ENCODE measurements at places on chromosomes 4 and X.

GRCh38 chrX:72694170-72694569, 19.9 kb downstream of the PHKA1 start:
- DNase-seq, result no peak

GRCh38 chrX:155612312-155613224, at the start of gene TMLHE:
Gene TMLHE, minus strand, starts transcription at chrX:155612952. Its CDS starts 67,676 bp downstream, at chrX:155545276.
- DNase-seq, result peak; percentile 77

- DNase-seq, result no peak
Observed at GRCh38 chrX:121832446-121832845, 785.0 kb downstream of the GLUD2 start.

- no peak for DNase-seq
Observed at GRCh38 chr4:123412700-123413512, 16.3 kb downstream of the SPRY1 start.

- no peak for DNase-seq
Observed at GRCh38 chr4:751676-752075, 46.0 kb downstream of the PCGF3 start.

DNA sequence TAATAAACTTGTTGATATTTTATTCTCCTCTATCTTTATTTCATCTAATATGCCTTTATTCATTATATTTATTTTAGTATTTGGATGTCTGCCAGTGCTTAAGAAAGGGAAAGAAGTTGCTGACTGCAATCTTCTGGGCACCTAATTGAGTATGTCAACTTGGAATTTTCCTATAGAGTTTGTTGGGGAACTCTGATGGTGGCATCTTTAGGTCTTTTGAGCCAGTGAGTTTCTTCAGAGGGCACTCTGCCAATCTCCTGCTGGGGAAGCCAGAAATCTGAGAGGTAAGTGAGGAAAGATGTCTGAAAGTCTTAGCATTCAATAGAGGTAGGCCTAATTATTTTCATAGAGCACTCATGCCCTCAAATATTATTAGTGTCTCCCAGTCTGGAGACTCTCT, 475.0 kb downstream of the GABRG1 start:
- DNase-seq, result no peak

GRCh38 chr4:140427919-140428471, 547 bp upstream of the CLGN start:
- DNase-seq, result peak; percentile 76

- DNase-seq, result no peak
Observed at GRCh38 chr4:91973479-91974153, 330.1 kb upstream of the GRID2 start.

DNA sequence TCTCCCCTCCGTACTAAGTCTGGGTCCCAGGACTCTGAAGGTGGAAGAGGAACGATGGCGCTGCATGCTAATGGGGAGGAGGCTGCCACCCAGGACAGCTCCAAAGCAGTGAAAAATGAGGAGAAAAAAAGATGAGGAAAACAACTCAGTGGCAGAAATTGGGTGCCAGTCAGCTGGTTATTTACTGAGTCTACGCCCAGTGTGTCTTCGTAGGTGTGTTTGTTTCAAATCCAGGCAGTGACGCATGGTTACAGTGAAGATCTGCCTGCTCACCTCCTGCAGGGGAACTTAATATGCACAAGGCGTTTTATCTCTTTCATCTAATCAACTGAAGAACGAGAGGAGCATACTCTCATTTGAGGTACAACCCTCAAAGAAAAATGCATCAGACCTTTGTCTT, 70.9 kb upstream of the FBXW7 start:
- no peak for DNase-seq

DNA sequence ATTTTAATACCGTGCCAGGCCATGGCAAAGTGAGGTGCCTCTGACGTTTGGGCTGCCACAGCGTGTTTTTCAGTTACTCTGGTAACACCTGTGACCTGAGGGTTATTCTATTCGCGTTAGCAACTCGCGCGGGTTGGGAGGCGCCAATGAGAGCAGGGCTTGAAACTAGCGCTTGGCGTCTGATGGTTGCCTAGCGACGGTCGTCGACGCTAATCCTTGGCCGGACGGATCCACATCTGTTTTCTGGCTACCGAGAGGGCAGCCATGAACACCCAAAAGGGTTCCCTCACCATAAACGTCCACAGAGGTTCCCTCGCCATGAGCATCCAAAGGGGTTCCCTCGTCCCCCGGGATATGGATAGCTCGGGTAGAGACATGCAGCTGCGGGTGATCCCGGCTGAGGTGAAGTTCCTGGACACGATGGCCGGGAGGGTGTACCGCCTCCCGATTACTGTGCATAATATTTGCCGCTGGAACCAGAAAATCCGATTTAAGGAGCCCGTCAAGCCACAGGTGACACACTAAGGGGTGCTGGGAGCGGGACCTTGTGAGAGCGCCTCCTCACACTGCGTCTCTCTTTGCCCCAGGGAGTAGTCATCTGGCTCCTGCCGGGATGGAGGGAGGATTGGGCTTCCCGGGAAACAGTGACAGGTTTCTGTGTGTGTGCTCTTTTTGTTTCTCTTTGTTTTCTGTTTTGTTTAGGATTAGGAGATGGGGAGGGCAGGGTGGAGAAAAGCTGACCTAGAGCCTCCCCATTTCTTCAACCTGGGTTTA, at the start of gene CFAP47:
Gene CFAP47 (plus strand): TSS at position 199 of the 774 bp plus-strand sequence. CDS start 66 bp downstream, at position 265.
- no peak for DNase-seq

- DNase-seq, result peak; percentile 60
Observed at GRCh38 chrX:110120025-110120424, 117.1 kb downstream of the TMEM164 start.

GRCh38 chr4:140213116-140213515, 59.1 kb upstream of the MAML3 start:
- DNase-seq, result no peak

GRCh38 chr4:95549246-95550114, 707 bp upstream of the UNC5C start:
- peak; percentile 29 for DNase-seq

DNA sequence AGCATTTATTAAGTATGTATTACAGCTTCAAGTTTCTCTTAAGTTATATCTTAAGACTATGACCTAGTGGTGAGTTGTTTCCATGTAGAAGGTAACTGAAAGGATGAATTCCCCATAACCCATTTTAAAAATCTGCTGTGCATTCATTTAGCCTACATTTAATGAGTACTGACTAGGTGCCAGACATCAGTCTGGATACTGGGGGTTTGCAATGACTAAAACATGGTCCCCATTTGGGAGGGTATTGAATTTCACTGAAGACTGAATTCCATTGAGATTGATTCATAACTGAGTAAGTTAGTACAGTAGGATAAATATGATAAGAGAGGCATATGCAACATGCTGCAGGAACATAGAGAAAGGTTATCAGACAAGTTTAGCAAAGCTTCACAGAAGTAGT, 241.5 kb downstream of the FRAS1 start:
- DNase-seq, result no peak

GRCh38 chr4:24853142-24853541, 57.8 kb downstream of the SOD3 start:
- no peak for DNase-seq

DNA sequence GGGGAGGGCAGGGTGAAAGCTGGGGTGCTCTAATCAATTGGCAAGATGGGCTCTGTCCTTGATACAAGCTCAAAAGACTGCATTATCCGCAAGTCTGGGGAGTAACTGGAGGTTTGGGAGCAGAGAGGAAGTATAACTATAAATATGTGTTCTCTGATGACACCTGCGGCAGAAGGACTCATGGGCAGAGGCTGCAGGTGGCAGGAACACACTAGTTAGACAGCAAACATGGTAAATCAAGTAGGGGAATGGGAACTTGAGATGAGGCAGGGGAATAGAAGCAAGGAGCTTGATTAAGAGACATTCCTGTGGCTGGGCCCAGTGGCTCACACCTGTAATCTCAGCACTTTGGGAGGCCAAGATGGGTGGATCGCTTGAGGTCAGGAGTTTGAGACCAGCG, 30.3 kb downstream of the SH3KBP1 start:
- no peak for DNase-seq

- peak; percentile 96 for DNase-seq
Observed at GRCh38 chr4:139603576-139604410, 47.8 kb upstream of the SETD7 start.

DNA sequence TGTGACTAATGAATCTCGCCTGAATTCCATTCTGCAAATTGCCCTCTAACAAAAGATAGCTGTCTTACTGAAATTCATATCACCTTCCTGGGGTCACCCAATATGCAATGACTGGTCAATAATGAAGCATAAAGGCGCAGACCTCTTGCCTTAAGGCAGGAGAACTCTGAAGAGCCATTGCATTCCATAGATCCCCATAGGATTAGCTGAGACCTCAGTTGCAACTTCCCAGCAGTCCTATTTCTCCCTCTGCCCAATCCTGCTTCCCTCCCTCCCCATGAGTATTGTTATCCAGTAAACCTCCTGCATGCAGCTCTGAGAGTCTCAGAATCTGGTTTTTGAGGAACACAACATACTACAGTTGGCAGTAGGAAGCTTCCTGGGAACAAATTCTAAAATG, 396.5 kb downstream of the DCAF12L2 start:
- DNase-seq, result no peak

GRCh38 chr4:81164623-81165416, 50.2 kb downstream of the PRKG2 start:
- DNase-seq, result no peak

GRCh38 chr4:183053681-183054080, 45.4 kb upstream of the WWC2 start:
- DNase-seq, result peak; percentile 51

DNA sequence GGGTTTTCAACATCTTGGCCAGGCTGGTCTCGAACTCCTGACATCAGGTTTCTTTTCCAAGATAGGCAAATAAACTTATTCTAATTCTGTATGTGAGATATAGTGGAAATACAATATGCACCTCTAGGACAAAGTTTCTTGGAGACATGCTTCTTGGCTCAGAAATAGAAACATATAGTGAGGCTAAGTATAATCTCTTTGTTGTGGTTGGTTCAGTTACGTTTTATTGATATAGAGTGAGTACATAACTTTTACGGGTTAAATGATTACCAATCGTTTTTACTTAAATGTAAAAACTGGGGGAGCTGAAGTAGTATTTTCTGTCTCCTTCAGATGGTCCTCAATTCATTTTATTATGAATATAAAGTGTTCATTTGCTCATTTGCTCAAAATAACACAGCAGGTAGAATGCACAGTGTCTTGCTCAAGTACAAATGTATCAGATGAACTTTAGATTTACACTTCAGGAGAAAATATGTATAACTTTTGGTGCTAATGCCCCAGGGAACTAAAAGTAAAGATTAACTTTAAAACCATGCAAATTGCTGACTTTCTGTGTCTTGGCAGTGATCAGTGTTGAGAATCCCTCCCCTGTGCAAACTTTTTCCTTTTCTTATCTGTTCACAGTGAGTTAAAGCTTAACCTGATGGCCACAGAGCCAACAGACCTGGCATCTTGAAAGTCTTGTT, 77.6 kb downstream of the AFF1 start:
- DNase-seq, result peak; percentile 57

- DNase-seq, result no peak
Observed at GRCh38 chr4:176660561-176660960, 132.2 kb downstream of the VEGFC start.

DNA sequence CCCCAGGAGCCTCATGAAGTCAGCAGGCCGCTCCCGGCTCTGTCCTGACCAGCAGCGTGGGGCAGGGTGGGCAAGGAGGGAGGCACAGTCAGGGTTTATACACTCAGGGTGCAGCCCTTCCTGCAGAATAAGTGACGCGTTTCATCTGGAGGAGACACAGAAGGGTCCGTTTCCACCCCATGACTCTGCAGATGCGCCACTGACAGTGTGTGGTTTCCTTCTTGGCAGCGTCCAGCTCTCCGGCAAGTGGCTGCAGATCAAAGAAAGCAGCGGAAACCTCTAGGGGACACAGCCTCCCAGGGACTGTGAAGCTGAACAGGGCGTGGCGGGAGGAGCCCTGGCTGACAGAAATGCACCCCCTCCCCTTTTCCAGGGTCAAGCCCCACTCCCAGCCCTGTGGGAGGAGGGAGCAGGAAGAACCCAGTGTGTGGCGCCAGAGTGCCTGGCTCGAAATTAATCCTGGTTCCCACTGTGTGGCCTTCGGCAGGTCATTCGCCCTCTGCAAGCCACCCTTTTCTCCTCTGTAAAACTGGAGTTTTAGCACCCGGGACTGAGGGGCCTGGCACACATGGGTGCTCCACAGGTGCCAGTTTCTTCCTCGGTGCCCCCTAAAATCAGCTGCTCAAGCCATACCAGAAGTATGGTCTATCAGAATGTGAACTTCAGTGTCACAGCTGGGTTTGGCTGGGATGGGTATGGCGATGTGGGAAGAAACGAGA, 17.3 kb upstream of the TBC1D14 start:
- peak; percentile 90 for DNase-seq

- no peak for DNase-seq
Observed at GRCh38 chr4:110467400-110467799, 8.6 kb upstream of the ENPEP start.

DNA sequence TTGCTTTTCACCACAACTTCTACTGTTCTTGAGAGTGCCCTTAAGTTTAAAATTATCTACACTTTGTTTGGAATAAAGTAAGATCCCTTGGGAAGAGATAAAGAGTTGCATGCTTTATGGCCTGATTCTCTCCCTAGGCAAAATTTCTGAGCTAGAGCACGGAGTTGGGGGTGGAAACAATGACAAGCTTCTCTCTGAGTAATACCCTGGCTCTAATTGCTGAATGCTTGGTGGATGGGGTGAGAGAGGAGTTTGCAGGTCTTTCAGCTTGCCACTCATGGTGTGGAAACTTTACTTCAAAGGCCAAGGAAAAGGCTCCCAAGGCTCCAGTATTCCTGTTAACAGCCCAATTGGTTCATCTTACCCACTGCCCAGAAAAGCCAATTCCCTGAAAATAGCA, 26.1 kb upstream of the PRDM8 start:
- no peak for DNase-seq

- peak; percentile 57 for DNase-seq
Observed at GRCh38 chrX:15321447-15321846, 6.0 kb upstream of the ASB11 start.

GRCh38 chr4:59608466-59608865, 1591.7 kb upstream of the ADGRL3 start:
- DNase-seq, result no peak

Measured in OCI-M1 (cell line).